Large intestine (tissue), 12 donors: ENCODE measurements at places on chromosomes 2 and 18. TPM values are rescaled to one million over a fixed set of nuclear protein-coding genes. Genes with fewer than 3 reads are reported as not detected.

MSTN gene
- 0.66 TPM for polyA plus RNA-seq

HOXD1 gene
- polyA plus RNA-seq, result 2.6 TPM

BCL11A gene
- polyA plus RNA-seq, result 28.2 TPM

EPB41L3 gene
- polyA plus RNA-seq, result 65.5 TPM

TIMM21 gene
- 41.5 TPM for polyA plus RNA-seq

UCN gene
- polyA plus RNA-seq, result 3.4 TPM

EGR4 gene
- 0.04 TPM for polyA plus RNA-seq

ARHGEF33 gene
- polyA plus RNA-seq, result 0.87 TPM

IL1F10 gene
- polyA plus RNA-seq, result not detected

ITGA6 gene
- 75.8 TPM for polyA plus RNA-seq

DNA sequence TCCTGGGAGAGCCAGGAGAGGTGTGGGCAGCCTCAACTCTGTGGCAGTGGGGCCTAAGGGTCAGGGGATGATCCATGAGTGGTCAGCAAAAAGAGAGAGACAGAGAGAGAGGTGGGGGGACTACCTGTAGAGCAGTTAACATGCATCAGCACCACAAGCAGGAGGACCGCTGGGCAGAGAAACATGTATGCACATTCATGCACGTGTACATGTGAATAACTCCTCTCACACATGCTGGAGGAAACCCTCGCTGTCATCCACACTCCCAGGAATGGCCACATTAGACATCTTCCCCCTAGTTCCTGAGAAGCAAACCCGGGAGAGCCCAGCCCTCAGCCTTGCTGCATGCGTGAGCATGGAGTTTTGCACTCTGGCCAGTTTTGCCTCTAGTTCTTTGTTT, 166.1 kb downstream of the SMAD7 start:
- no peak for DNase-seq

- DNase-seq, result no peak
Measured at GRCh38 chr2:12071318-12071717, 324.9 kb downstream of the LPIN1 start.

DNA sequence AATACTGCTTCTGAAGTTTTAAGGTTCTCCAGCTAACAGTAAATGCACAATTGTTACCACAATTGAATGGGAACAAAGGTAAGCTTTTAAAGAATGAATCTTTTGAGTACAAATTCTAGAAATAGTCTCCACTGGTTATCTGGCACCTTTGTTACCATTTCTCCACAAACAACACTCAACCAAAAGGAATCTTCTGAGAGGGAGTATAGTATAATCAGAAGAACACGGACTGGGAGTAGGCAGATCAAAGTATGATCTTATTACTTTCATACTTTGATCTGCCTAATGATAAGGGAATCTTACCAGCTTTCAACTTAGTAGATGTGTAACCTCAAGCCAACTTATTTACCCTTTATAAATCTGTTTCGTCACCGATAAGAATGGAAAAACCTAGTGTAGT, 1.4 kb downstream of the CEP76 start:
- DNase-seq, result no peak

DNA sequence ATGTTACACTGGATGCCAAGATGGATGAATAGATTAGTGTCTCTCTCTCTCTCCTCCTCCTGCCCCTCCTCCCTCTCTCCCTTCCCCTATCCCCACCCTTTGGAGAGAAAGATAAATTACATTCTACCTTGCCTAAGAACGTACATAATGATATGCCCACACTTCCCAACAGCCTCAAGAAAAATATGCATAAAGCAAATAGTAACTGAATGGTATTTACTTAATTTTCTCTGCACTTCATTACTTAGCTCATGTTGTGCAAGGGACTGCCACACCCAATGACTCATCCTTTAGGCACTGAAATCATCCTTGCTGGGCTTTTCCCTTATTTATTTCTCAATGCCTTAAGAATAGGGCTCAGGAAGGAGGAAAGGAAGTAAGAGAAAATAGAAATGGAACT, 137.3 kb upstream of the PID1 start:
- peak; percentile 59 for DNase-seq

- no peak for DNase-seq
Measured at GRCh38 chr2:117853873-117854272, 39.4 kb downstream of the DDX18 start.

DNA sequence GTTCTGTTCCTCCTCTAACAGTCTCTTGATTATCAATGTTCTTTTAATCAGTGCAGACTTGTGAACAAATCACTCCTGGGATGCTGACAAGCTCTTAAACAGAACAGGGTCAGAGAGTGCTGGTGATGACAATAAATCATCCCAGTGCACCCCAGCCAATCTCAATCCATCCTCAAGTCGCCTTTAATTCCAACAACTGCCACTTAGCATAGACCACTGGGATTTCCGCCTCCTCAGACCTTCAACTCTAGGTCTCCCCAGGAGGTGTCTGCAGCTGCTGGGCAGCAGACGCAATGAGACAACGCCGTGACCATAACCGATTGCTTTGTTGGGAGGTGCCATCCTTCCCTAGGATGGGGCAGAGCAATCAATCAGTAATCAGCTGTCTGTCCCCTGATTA, 184.2 kb upstream of the ACAA2 start:
- no peak for DNase-seq

DNA sequence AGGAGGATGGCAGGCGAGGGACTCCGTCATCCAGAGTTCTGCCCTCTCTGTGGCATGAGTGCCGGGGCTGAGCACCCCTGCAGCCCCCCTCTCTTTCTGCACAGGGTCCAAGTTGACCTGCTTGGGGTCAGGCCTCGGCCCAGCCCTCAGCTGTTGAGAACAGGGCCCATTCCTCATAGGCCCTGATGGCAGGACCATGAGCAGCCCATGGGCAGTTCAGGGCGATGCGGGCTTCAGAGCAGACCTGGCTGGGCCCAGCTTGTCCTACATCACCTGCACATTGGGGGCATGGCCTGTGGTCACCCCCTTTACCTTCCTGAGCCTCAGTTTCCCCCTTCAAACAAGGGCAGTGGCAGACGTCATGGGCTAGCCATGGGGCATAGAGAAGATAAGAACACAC, 238.1 kb downstream of the SEPTIN10 start:
- no peak for DNase-seq

DNA sequence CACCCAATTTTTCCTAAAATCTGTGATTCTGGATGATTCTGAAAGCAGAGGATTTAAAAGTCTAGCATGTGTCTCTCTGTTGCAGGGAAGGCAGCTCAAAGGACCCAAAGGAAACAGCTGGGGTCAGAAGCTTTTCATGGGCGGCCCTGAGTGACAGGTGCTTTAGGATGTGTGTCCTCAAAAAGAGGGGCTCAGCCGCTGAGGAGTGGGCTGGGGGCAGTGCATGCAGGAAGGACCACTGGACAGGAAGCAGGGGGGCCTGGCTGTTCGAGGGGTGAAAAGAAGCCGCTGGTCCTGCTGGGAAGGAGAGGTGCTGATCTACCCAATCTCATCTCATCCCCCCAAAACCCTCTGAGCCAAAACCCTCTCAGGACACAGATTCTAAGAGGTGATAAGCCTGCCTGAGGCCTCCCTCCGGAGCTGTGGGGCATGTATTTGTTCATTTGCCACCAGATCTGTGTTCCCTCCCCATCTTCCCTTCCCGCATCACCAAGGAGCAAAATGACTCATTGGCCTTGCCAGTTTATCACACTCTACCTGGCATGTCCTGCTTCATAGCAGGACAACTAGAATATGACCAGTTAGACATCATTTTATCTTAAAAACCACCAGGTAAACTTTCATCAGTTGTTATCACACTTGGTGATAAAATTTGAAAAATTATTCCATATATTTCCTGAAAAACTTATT, 98.8 kb upstream of the MGAT4A start:
- DNase-seq, result no peak

- no peak for DNase-seq
Measured at GRCh38 chr18:6236258-6236657, 178.5 kb downstream of the L3MBTL4 start.

GRCh38 chr2:223056701-223057418, 4.9 kb downstream of the KCNE4 start:
- DNase-seq, result no peak

- DNase-seq, result no peak
Measured at GRCh38 chr2:201208563-201209252, 25.8 kb downstream of the CASP10 start.

DNA sequence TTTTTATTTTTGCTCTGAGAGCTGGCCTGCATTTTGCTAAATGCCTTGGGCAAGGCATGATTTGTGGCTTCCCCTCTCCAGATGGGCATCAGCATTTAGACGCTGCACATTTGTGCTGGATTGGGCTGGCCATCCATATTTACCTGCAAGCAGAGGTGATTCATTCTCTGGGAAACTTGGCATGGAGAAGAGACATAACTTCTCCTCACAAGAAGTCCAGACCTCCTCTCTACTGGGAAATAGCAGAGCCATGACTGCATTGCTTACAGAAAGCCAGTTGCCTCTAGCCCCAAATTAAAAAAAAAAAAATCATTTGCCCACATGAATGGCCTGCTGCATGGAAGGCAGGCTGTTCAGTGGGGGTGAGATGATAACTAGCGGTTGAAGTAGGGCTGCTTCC, 120.1 kb downstream of the ACTR3 start:
- no peak for DNase-seq

DNA sequence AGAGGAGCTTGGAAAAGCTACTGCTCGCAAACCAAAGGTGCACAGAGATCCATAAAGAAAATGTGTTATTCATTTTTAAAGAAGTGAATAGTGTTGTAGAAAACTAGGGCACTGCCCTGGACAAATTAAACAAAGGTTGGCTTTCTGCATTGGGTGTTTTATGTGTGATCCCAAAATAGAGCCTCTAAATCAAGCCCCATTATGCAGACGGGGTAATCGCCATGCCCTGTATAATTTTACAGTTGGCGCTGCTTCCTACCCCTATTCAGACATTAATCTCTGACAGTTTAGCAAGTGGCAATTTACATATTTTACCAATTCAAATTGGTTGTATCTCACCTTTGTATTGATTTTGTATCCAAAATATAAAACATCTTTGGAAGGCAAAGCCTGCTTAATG, 109.1 kb downstream of the PID1 start:
- no peak for DNase-seq

GRCh38 chr2:45121236-45121927, 112.1 kb upstream of the SIX2 start:
- no peak for DNase-seq

DNA sequence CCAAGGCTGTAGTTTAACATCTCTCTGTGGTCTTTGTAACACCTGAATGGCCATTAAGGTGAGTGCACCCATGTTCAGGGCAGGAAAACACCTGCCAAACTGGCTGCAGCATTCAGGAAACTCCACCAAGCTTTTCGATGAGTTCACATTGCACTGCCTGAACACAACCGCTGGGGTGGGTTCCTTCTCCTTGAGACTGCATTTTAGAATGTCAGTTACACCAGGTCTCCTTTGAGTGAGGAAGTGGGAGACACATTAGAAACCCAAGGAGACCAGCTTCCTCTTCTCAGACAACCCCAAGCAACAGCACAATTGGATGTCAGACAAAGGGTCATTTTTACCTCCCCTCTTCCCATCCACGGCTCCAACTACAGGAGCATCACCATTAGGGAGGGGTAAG, 35.2 kb downstream of the CYRIA start:
- DNase-seq, result no peak

DNA sequence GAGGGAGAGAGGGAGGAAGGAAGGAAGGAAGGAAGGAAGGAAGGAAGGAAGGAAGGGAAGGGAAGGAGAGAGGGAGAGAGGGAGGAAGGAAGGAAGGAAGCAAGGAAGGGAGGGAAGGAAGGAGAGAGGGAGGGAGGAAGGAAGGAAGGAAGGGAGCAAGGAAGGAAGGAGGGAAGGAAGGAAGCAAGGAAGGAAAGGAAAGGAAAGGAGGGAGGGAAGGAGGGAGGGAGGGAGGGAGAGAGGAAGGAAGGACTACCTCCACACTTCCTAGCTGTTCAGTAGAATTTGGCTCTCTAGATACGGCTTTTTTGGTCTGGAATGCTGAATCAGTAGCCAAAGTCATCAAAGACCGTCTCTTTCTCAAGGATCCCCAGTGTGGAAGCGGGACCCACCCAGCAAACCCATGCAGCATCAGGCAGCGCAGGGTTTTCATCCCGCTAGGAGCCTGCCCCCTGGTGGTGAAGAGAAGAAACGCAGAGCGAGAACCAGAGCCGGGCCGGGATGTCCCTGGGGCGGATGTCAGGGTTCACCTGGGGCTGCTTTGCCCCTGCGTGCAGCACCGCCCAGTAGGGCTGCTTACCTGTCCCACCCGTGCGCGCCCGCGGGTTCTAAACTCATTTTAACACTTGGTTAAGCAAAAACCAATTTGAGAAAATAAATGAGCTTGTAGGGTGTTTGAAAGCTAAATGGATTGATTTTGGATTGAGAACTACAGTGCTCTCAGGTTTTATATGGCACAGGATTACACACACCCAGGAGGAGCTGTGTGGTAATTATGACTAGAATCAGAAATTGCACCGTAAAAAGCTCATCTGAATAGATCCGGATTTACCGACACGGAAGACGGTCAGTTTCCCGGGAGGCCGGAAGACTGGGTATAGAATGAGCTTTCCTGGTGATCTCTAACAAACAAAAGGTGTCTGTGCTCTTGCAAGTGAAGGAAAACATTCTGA, 48.1 kb upstream of the ARL4C start:
- DNase-seq, result peak; percentile 24

DNA sequence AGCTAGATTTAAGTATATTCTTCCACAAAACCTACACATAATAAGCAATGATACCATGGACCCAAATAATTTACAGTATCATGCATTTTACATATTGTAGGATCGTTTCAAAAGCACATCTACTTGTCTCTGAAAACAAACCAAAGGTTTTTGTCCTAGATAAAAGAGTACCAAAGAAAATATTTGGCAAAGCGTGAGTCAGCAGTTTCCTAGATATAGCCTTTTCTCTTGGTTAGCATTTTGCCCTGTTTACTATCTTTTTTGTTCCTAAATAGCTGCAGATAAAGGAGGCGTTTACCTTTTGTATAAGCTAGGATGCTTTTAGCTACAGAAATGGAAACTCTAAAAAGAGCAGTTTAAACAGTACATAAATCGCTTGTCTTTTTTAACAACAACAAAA, 305.8 kb upstream of the GULP1 start:
- no peak for DNase-seq

GRCh38 chr2:231370749-231371429, 24.6 kb upstream of the B3GNT7 start:
- no peak for DNase-seq

GRCh38 chr2:109031476-109032228, 42.6 kb upstream of the EDAR start:
- no peak for DNase-seq
